ENCODE measurements at places on chromosomes 12 and 14. TPM values are rescaled to one million over a fixed set of nuclear protein-coding genes. Genes with fewer than 3 reads are reported as not detected.

Gene SAMD15
- 3.0 TPM for total RNA-seq

Gene OR11H7
- not detected for total RNA-seq

Gene LIN7A
- total RNA-seq = 39.6 TPM

Gene EPYC
- total RNA-seq = not detected

Gene IAPP
- 2.5 TPM for total RNA-seq

Gene SOAT2
- not detected for total RNA-seq

Gene ZDHHC22
- 0.25 TPM for total RNA-seq

Gene SERPINA12
- not detected for total RNA-seq

Gene KRT75
- total RNA-seq = 0.85 TPM

Gene HOXC13
- not detected for total RNA-seq

Gene SMIM41
- total RNA-seq = not detected

Gene OTX2
- not detected for total RNA-seq

Gene LRRC9
- not detected for total RNA-seq

Gene ADIPOR2
- 14.4 TPM for total RNA-seq

Gene KRT77
- total RNA-seq = 0.27 TPM

Gene ZC2HC1C
- total RNA-seq = 3.9 TPM

Gene PKP2
- 1.9 TPM for total RNA-seq

Gene GUCY2C
- total RNA-seq = not detected

Gene ENTPD5
- total RNA-seq = 13.3 TPM

Gene GALNT9
- total RNA-seq = 0.64 TPM

Gene PLBD1
- 0.38 TPM for total RNA-seq

Gene ACOT2
- 2.9 TPM for total RNA-seq

Gene NFE2
- total RNA-seq = 0.23 TPM

Gene ATL1
- 32.8 TPM for total RNA-seq

Gene EIF2B1
- 45.2 TPM for total RNA-seq

Gene ADAM21
- 0.99 TPM for total RNA-seq

Gene RDH11
- total RNA-seq = 70.0 TPM

Gene PIWIL1
- total RNA-seq = 0.05 TPM

Gene PLA2G1B
- total RNA-seq = not detected

Gene RBM25
- total RNA-seq = 72.8 TPM

Gene COX6A1
- total RNA-seq = 642 TPM

Gene ITPR2
- total RNA-seq = 0.62 TPM

Gene SMOC1
- total RNA-seq = 14.1 TPM

Gene RHNO1
- 29.1 TPM for total RNA-seq

Gene CDCA3
- total RNA-seq = 4.8 TPM

Gene ASCL1
- total RNA-seq = 6.8 TPM

Gene NGB
- 0.54 TPM for total RNA-seq

Gene TMEM179
- total RNA-seq = 1.2 TPM

Gene TTC7B
- total RNA-seq = 21.8 TPM

Gene DDN
- 0.74 TPM for total RNA-seq

Gene ANKLE2
- 24.9 TPM for total RNA-seq

Gene PMCH
- not detected for total RNA-seq

Gene RHOJ
- total RNA-seq = 1.7 TPM

Gene SNRNP35
- 26.2 TPM for total RNA-seq

Gene KRT1
- not detected for total RNA-seq
